Stimulated activated CD4-positive, alpha-beta T cell treated with anti-CD3 and anti-CD28 coated beads, TNF-alpha, amount 100 ng/mL, for 48 hours (primary cell): ENCODE measurements at places on chromosomes 5 and 9.

- no peak for DNase-seq
These were observed 23.8 kb downstream of the SHC3 start for GRCh38 chr9:89154651-89155336.

- peak; percentile 34 for DNase-seq
These were observed 145.4 kb downstream of the MTX3 start for GRCh38 chr5:79845448-79846197.

- no peak for DNase-seq
These were observed 524.3 kb downstream of the MTRR start for GRCh38 chr5:8393240-8393639.

- DNase-seq, result no peak
These were observed 71.6 kb downstream of the CFAP90 start for GRCh38 chr5:7779019-7780005.

DNA sequence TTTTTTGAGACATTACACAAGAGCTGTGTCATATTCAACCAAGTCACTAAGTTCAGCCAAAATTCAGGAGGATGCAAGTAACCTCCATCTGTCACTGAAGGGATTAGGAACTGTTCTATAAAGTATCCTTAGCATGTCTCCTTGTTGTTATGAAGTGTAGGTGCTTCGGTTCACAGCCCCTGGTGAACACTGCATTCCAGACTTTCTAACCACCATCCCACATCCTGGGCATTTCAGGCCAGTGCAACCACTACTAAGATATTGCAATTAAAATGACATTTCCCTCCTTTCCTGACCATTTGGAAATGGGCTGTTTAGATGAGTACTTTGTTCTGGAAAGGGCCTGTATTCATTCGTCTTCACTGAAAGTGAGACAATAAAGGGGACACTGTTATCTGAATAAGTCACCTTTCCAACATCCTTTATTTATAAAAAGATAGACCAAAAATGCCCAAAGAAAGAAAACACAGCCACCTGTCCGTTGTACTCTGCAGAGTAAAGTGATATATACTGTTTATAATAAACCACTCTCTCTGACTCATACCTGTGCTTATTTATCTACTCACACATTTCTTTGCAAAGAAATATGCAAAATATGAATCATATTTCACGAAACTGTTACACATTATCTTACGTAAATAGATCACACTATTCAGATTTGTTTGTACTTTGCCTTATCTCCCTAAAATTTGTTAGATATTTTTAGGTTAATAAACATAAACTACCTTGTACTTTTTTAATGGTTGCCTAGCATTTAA lies 861.9 kb downstream of the CDH18 start:
- DNase-seq, result no peak

- no peak for DNase-seq
These were observed 948.6 kb upstream of the EDIL3 start for GRCh38 chr5:85333276-85333675.
